GM12892 (cell line): ENCODE measurements at places on chromosomes 13 and 19.

- no peak for DNase-seq
These were observed 904.3 kb downstream of the DIAPH3 start for GRCh38 chr13:59259165-59260000.

- no peak for DNase-seq
These were observed 685 bp downstream of the GMFG start for GRCh38 chr19:39335168-39335548.

DNA sequence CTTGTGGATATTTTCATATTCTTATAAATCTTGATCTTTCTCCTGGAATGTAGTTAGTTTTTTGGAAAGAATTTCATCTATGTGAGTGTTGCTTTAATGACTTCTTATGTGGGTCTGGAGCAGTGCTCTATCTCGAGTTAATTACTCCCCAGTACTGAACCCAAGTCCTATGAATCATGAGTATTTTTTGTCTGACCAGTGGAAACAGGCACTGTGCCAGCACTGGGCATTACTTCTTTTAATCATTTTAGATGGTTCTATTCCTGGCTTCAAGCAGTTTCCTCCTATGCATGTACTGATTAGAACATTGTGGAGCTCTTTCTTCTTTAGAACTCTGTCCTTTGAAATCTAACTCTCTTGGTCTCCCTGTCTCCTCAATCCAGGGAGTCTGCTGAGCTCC lies 466.3 kb downstream of the PCDH17 start:
- DNase-seq: no peak

- no peak for DNase-seq
These were observed 26.7 kb downstream of the WDR62 start for GRCh38 chr19:36081385-36081784.

- no peak for DNase-seq
These were observed 9.9 kb upstream of the CEACAM20 start for GRCh38 chr19:44539236-44539826.

GRCh38 chr13:33642374-33643065 lies 175.4 kb upstream of the RFC3 start:
- no peak for DNase-seq

GRCh38 chr13:28586439-28587173 lies 72.3 kb upstream of the POMP start:
- DNase-seq: no peak

- DNase-seq: no peak
These were observed 303.6 kb upstream of the ZNF507 start for GRCh38 chr19:32041681-32042292.

- no peak for DNase-seq
These were observed 165.4 kb downstream of the KATNAL1 start for GRCh38 chr13:30141775-30142485.

GRCh38 chr19:55369653-55370304 lies 484 bp downstream of the IL11 start:
- DNase-seq: peak; percentile 70

- DNase-seq: no peak
These were observed 2.2 kb downstream of the ZSCAN22 start for GRCh38 chr19:58328999-58329398.

- DNase-seq: no peak
These were observed 630.9 kb upstream of the PCDH20 start for GRCh38 chr13:62046512-62046911.

DNA sequence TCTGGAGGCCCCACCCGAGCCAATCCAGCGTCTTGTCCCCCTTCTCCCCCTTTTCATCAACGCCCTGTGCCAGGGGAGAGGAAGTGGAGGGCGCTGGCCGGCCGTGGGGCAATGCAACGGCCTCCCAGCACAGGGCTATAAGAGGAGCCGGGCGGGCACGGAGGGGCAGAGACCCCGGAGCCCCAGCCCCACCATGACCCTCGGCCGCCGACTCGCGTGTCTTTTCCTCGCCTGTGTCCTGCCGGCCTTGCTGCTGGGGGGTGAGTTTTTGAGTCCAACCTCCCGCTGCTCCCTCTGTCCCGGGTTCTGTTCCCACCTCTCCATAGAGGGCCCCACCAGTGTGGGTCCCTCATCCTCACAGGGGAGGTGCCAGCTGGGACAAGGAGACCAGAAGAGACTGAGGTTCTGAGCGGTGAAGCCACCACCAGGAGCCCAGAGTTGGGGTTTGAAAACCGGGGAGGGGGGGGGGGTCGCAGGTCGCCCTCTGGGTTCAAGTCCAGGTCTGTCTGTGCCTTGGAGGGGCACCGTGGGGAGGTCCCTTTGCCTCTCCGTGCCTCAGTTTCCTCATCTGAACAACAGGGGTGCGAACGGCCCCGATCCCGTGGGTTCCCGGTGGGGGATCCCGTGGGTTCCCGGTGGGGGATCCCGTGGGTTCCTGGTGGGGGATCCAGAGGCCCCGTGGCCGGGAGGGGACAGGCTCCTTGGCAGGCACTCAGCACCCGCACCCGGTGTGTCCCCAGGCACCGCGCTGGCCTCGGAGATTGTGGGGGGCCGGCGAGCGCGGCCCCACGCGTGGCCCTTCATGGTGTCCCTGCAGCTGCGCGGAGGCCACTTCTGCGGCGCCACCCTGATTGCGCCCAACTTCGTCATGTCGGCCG lies at the start of gene ELANE:
Gene ELANE (plus strand): TSS at position 168 of the 878 bp plus-strand sequence. CDS start 26 bp downstream, at position 194.
- no peak for DNase-seq

- DNase-seq: no peak
These were observed 3.3 kb upstream of the KCNC3 start for GRCh38 chr19:50332244-50333038.

GRCh38 chr13:51341232-51341631 lies 1.7 kb downstream of the SERPINE3 start:
- DNase-seq: no peak

- DNase-seq: no peak
These were observed 221.1 kb upstream of the TMTC4 start for GRCh38 chr13:100895651-100896050.

- no peak for DNase-seq
These were observed 13.7 kb downstream of the LGALS7 start for GRCh38 chr19:38759590-38760003.

DNA sequence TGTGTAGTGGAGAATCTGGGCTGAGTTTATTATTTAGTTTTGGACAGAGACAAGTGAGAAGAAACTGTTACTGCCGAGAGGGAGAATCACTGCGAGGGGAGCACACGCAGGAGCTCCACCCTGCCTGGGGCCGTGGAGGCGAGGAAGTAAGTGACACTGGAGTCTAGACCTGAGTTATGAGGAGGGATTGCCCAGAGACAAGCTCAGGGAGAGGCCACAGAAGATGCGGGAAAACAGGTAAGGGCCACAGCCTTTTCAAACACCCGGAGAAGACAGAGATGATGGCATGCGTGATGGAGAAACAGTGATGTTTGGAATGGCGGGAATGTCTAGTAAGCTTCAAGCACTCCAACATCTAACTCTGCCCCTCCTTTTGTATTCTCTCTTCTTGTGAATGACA lies 84.1 kb downstream of the TNFSF11 start:
- no peak for DNase-seq

DNA sequence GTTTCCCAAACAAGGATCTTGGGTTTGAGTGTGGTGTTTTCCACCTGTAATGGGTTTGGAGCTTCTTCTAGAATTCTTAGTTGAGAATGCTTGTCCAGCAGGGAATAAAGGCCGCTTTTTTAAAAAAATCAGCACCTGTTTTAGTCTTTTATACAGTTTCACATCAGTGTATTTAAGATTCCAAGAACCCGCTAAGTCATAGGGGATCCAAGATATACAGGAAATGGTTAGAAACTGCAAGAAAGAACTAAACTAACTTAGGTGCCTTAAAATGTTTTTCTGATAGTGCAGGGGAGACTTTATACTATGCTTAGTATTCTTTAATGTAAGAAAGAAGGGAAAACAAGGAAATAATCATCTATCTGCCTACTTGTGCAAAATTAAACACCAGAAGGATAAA lies 74.7 kb downstream of the C13orf42 start:
- no peak for DNase-seq

DNA sequence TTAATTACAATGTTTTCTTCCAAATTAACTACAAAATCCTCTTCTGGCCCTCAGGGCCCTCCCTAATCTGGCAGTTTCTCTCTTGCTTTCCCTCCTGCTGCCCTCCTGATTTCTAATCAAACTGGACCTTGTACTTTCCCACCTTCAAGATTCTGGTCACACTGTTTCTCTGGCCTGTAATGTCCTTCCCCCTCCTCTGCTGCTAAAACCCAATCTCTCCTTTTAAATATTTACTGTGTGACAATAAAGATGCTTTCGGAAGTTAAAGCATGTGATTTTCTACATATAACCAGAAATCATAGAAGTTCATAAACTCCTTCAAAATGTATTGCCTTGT lies 14.1 kb upstream of the HMGB1 start:
- DNase-seq: no peak

GRCh38 chr13:21086929-21087328 lies 25.5 kb upstream of the LATS2 start:
- no peak for DNase-seq

DNA sequence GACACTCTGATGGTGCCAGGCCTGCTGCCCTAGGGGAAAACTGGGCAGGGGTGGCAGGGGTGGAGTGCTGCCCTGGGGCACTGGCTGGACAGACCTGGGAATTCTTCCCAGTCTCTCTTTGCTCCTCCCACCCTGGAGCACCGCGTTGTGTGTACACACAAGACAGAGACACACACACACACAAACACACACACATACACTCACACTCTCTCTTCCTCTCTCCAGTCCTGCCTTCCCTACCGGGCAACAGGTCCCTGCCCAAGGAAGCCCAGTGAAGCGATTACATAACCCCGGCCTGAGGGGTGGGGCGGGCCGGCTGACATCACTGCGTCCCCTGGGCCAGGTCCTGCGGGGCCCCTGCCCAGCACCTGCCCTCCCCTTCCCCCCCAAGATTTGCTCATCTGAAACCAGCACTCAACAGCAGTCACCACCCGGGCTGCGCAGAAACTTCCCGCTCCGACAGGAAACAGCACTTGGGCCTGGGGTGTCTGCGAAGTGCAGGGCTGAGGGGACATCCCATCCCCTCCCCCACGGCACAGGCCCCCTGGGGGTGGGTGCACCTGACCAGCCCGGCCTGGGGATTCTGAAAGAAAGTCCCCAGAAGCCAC lies 1.2 kb downstream of the MKNK2 start:
- DNase-seq: peak; percentile 62

- DNase-seq: no peak
These were observed 2.7 kb downstream of the CNMD start for GRCh38 chr13:52736891-52737290.

DNA sequence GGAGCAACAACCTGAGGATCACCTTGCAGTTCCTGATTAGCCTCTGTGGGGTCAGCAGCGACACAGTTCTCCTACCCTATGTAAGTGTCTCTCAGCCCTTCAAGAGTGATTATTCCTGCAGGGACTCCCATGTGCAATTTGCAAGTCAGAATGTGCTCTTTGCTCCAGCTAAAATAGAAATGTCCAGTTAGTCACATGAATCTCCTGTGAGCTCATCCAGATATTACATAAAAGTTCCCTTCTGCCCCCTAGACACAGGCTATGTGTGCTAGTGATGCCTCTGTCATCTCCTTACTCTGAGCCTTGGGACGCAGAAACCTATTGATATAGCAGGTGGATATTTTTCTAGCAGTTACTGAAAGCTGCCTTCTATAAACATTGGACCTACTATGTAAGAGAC lies 105.5 kb downstream of the ZAR1L start:
- DNase-seq: no peak

DNA sequence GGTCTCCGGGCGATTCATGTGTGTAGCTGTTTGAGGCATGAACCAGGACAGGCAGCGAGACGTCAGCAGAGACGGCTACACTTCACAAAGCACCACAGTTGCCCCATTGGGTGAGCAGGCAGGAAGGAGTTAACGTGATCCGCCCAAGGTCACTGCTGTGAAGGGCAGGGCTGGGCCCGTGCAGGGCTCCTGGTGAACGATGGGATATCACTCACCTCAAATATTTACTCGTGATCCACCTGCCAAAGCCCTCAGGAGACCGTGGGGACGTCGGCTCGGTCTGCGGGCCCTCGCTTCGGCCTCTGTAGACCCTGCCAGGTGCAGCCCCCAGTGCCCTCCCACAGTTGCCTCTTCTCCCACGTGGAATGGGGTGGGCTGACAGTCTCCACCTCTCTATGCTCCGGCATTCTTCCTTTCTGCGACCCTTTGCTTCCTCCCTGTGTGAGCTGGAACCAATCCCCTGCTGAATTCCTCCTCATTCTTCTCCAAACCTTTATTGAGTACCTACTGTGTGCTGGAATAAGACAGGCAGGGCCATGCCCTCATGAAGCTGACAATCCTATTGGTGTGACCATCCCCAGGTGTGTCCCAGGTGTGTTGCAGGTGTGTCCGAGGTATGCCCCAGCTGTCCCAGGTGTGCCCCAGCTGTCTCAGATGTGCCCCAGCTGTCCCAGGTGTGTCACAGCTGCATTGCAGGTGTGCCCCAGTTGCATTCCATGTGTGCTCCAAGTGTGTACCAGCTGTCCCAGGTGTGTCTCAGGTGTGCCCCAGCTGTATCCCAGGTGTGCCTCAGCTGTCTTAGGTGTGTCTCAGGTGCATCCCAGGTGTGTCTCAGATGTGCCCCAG lies 2.0 kb upstream of the GRK1 start:
- no peak for DNase-seq

- no peak for DNase-seq
These were observed 230.0 kb downstream of the DCT start for GRCh38 chr13:94249512-94249911.

- no peak for DNase-seq
These were observed 38.4 kb upstream of the PDCD5 start for GRCh38 chr19:32542477-32543108.

GRCh38 chr13:69683921-69684686 lies 423.5 kb upstream of the ATXN8OS start:
- DNase-seq: no peak

- no peak for DNase-seq
These were observed 663 bp upstream of the SMAD9 start for GRCh38 chr13:36920616-36921185.

DNA sequence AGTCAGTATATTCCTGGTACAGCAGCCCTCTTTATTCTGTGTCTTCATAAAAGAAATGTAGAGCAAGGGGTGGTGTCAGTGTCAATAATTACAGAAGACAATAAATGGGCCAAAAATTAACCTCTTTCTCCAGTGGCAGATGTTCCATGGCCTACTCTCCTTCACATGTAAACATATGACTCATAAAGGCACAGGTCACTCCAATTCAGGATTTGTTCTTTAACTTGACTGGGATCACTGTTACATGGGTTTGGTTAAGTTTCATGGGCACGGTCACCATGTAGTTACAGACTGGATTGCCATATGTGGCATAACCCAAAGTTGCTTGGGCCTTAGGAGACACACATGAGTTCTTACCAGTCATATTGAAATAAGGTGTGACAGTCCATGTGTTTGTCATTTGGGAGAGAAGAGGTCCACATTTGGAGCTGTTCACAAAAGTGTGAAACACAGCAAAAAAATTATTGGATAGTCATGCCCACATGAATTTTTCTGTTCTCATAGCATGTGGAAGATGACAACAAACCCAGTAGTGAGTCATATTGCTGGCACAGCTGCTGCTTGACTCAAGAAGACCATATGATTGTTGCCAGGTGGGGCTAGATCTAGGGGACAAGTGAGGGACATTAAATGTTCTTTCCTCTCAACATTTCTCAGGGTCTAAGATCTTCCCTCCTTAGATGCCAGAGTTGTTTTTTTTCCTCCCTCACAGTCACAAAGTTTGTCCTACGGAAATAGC lies 68.1 kb upstream of the HTR2A start:
- no peak for DNase-seq

GRCh38 chr19:14427461-14427860 lies 5.6 kb upstream of the PKN1 start:
- DNase-seq: no peak

- DNase-seq: no peak
These were observed 5.4 kb upstream of the TRIM28 start for GRCh38 chr19:58538257-58539168.
